Nephron progenitor cell (in vitro differentiated cells): ENCODE measurements at places on chromosomes 7 and 10.

GRCh38 chr10:119502618-119503155 is 39.8 kb downstream of the RGS10 start:
- H3K36me3 ChIP-seq = no peaks in the 10 kb centered on the region
- H3K27me3 ChIP-seq = peaks cover 12% of the 10 kb centered on the region
- H3K4me1 ChIP-seq = peaks cover 69% of the 10 kb centered on the region

DNA sequence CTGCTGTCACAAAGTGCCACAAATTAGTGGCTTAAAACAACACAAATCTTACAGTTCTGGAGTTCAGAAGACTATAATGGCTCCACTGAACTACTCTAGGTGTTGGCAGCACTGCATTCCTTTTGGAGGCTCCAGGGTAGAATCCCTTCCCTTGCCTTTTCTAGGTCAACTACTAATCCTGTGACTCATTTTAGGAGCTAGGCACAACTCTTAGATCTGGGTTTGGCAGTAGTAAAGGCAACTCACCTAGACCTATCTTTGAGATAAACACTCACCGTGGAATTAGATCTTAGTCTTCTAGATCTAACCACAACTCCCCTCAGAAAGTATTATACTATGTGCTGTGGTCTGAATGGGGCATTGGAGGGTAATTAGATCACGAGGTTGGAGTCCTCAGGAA is 60.4 kb downstream of the ANKIB1 start:
- peaks cover 7% of the 10 kb centered on the region for H3K27me3 ChIP-seq
- no peak overlapping the region for H3K27ac ChIP-seq
- DNase-seq = no peak
- peaks cover 29% of the 10 kb centered on the region for H3K36me3 ChIP-seq
- H3K4me1 ChIP-seq = no peaks in the 10 kb centered on the region

DNA sequence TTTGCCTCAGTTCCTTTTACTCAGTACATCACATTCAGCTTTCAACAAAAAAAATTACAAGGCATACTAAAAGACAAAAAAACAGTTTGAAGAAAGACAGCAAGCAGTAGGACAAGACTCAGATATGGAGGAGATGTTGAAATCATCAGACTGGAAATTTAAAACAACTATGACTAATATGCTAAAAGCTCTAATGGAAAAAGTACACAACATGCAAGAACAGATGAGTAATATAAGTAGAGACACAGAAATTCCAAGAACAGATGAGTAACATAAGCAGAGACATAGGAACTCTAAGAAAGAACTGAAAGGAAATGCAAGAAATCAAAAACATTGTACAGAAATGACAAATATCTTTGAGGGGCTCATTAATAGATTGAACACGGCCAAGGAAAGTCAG is 402.6 kb downstream of the NEBL start:
- no peak for DNase-seq
- H3K27me3 ChIP-seq = no peaks in the 10 kb centered on the region
- H3K4me3 ChIP-seq = no peak overlapping the region
- no peak overlapping the region for H3K27ac ChIP-seq
- H3K36me3 ChIP-seq = no peaks in the 10 kb centered on the region
- no peaks in the 10 kb centered on the region for H3K4me1 ChIP-seq

DNA sequence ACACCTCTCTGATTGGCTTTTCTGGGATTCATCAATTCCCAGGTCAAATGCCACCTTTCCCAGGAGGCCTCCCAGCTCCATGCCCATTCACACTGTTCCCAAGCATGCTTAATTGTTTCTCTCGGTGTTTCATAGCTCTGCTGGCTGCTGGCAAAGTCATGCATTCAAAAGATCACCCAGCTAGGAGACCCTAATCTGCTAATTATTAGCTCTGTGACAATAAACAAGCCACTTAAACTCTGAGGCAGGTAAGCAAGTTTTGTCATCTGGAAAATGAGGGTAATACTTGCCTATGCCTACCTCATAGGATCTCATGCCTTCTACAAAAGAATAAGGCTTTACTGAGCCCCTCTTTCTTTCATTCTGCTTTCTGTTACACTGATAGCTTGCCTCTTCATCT is 828 bp upstream of the KEL start:
- no peak overlapping the region for H3K4me3 ChIP-seq
- H3K27me3 ChIP-seq = peaks cover 15% of the 10 kb centered on the region
- peaks cover 5% of the 10 kb centered on the region for H3K4me1 ChIP-seq
- H3K36me3 ChIP-seq = no peaks in the 10 kb centered on the region
- no peak for DNase-seq

- H3K27me3 ChIP-seq = peaks cover 33% of the 10 kb centered on the region
- DNase-seq = peak; percentile 48
- H3K27ac ChIP-seq = no peak overlapping the region
- no peaks in the 10 kb centered on the region for H3K36me3 ChIP-seq
- peaks cover 40% of the 10 kb centered on the region for H3K4me1 ChIP-seq
Measured at GRCh38 chr10:80204677-80205476, 460 bp downstream of the ANXA11 start.

GRCh38 chr10:121154846-121155245 is 303.7 kb downstream of the WDR11 start:
- peaks cover 3% of the 10 kb centered on the region for H3K27me3 ChIP-seq
- H3K4me1 ChIP-seq = peaks cover 15% of the 10 kb centered on the region
- no peak overlapping the region for H3K27ac ChIP-seq
- DNase-seq = no peak
- H3K36me3 ChIP-seq = peaks cover 7% of the 10 kb centered on the region

DNA sequence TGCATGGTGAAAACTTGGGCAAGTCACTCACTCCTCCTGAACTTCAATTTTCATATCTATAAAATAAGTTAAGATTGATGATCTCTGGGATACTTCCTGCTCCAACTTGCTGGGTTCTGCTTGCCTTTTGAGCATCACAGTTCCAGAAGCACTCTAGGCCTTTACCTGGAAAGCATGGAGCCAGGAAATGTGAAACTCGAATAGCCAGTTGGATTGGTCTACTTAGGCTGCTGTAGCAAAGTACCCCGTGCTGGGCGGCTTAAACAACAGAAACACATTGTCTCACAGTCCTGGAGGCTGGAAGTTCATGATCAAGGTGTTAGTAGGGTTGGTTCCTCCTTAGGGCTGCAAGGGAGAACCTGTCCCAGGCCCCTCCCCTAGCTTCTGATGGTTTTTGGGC is 64.5 kb downstream of the NAMPT start:
- peaks cover 6% of the 10 kb centered on the region for H3K4me1 ChIP-seq
- no peak overlapping the region for H3K4me3 ChIP-seq
- peaks cover 13% of the 10 kb centered on the region for H3K27me3 ChIP-seq
- H3K27ac ChIP-seq = no peak overlapping the region
- no peaks in the 10 kb centered on the region for H3K36me3 ChIP-seq
